Heart left ventricle (tissue), 16 donors: ENCODE measurements at places on chromosomes 2 and 18. TPM values are rescaled to one million over a fixed set of nuclear protein-coding genes. Genes with fewer than 3 reads are reported as not detected.

GRCh38 chr2:179685146-179685545 lies 176.3 kb downstream of the ZNF385B start:
- no peak for DNase-seq
- no peaks in the 10 kb centered on the region for H3K36me3 ChIP-seq
- H3K27ac ChIP-seq = no peak overlapping the region
- no peaks in the 10 kb centered on the region for H3K27me3 ChIP-seq
- H3K4me1 ChIP-seq = no peaks in the 10 kb centered on the region

GRCh38 chr2:233686928-233687327 lies 5.2 kb downstream of the UGT1A7 start:
- no peak for DNase-seq
- H3K27me3 ChIP-seq = no peaks in the 10 kb centered on the region
- no peaks in the 10 kb centered on the region for H3K4me1 ChIP-seq
- H3K36me3 ChIP-seq = no peaks in the 10 kb centered on the region

- no peak overlapping the region for H3K4me3 ChIP-seq
- peaks cover 44% of the 10 kb centered on the region for H3K4me1 ChIP-seq
- H3K27ac ChIP-seq = peak overlapping the region; percentile 41
- H3K27me3 ChIP-seq = no peaks in the 10 kb centered on the region
- peak; percentile 67 for DNase-seq
- H3K36me3 ChIP-seq = no peaks in the 10 kb centered on the region
Observed at GRCh38 chr18:58314284-58314683, 270.3 kb downstream of the NEDD4L start.

DNA sequence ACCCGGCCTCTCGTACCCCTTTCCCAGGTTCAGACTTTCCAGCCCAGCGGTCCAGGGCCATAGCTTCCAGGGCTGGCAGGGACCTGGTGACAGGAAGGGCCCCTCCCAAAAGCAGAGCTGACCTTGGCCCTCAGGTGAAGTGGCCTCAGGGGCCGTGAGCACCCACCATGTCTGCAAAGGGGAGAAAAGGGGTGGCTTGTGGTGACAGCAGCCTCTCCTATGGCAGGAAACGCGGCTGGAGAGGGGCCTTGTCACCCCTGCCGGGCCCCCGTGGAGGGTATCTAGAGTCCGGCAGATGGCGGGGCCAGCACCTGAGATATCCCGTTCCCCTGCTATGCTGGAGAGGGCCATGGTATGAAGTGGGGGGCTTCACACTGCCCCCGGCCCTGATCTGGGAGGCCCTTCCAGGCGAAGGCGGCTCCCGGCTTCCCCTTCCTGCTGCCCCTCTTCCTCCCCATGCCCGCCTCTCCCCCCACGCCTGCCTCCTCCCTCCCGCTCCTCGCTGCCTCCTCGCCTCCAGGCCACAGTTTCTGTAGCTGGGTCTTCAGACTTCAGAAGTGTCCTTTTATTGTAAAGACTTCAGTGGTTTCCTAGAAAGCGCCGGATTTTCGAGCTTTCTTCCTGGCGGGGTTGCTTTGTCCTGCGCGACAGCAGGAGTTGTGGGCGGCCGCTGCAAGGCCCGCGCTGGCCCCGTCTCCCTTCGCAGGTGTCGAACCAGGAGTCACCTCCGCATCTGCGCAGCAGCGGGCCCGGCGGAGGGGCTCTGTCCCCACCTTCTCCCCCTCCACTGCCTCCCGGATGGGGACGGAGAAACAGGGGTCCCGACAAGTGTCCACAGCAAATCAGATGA lies 240.5 kb upstream of the MYT1L start:
- no peaks in the 10 kb centered on the region for H3K27me3 ChIP-seq
- no peak overlapping the region for H3K27ac ChIP-seq
- H3K4me1 ChIP-seq = no peaks in the 10 kb centered on the region
- no peak for DNase-seq
- no peaks in the 10 kb centered on the region for H3K36me3 ChIP-seq
- H3K4me3 ChIP-seq = no peak overlapping the region

DNA sequence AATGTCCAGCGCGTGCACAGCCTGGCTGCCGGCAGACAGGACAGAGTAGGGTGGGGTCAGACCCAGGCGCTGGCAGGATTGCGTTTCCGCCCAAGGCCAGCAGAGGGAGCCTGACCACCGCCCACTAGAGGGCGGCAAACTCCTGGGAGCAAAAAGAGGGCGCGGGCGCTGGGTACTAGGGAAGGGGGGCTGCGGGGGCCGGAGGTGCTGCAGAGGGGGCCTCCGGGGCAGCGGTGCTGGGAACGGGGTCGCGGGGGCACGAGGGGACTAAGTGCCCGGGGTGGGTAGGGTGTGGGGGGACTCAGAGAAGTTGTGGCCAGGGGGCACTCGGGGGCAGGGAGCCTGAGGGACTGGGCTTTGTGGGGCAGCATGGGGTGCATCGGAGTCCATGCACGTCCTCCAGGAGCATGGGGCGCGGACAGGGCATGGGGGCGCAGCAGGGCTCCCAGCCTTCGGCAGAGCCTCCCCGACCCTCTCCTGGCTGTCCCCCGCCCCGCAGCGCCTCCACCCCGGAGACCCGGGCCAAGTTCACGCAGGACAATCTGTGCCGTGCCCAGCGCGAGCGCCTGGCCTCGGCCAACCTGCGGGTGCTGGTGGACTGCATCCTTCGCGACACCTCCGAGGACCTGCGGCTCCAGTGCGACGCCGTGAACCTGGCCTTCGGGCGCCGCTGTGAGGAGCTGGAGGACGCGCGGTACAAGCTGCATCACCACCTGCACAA lies 3.2 kb downstream of the TEKT4 start:
- no peaks in the 10 kb centered on the region for H3K4me1 ChIP-seq
- H3K36me3 ChIP-seq = no peaks in the 10 kb centered on the region
- no peak overlapping the region for H3K4me3 ChIP-seq
- peak; percentile 66 for DNase-seq

CCDC148 gene
- 0.75 TPM for total RNA-seq

DNA sequence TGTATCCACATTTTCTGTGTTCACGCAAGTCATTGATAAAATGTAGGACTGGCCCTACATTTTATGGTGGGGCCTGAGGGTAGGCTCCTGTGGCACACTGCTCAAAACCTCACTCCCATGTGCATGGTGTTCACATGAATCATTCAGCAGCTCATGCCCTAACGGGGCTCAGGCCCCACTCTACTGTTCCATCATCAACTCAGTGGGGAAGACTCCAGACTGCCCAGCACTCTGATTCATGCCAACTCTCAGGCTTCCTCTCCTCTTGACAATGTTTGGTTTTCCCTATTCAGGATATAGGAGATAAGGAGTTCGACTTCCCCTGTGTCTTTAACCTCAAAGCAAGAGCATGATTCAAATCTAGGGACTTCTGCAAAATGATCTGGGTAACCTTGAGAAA lies 92.0 kb upstream of the BOD1L2 start:
- H3K36me3 ChIP-seq = no peaks in the 10 kb centered on the region
- H3K4me3 ChIP-seq = no peak overlapping the region
- H3K27me3 ChIP-seq = no peaks in the 10 kb centered on the region
- no peak for DNase-seq
- H3K4me1 ChIP-seq = no peaks in the 10 kb centered on the region

MLPH gene
- total RNA-seq = 40.1 TPM

DNA sequence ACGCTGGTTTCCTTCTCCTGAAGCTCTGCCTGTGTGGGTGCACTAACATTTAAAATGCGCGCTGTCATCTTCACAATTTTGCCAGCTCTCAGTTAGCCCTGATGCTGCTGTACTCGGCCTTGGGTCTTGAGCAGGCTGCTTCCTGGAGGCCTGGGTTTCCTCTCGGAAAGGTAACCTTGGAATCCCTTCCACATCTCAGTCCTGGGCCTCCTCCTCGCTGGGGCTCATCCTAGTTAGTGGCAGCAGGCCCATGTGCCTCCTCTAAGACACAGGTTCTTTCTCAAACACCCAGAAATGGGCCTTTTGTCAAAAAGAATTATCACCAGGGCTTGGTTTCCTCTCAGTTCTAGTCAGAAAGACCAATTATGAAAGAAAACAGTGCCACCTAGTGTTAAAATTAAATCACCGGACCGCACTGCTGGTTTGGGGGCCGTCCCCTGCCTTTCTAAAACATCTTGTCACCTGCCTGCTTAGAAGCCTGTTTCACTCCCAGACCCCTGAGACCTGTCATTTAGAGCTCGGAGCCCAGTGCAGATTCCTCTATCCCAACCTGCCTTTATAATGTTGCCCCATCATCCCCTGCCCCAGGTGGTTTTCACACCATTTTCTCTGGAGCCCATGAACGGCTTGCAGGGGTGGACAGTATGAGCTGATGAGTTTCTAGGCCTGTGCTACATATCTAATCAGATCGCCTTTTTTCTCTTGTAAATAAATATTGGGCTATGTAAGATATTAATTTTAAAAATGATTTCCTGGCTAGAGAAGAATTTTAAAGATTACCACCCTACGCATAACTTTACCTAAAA lies 42.4 kb downstream of the HK2 start:
- peaks cover 16% of the 10 kb centered on the region for H3K36me3 ChIP-seq
- H3K4me3 ChIP-seq = no peak overlapping the region
- no peaks in the 10 kb centered on the region for H3K27me3 ChIP-seq

- no peak overlapping the region for H3K27ac ChIP-seq
- H3K4me1 ChIP-seq = no peaks in the 10 kb centered on the region
- no peak overlapping the region for H3K4me3 ChIP-seq
- no peaks in the 10 kb centered on the region for H3K27me3 ChIP-seq
- no peak for DNase-seq
Observed at GRCh38 chr2:68980956-68981355, 6.5 kb downstream of the GKN1 start.

DNA sequence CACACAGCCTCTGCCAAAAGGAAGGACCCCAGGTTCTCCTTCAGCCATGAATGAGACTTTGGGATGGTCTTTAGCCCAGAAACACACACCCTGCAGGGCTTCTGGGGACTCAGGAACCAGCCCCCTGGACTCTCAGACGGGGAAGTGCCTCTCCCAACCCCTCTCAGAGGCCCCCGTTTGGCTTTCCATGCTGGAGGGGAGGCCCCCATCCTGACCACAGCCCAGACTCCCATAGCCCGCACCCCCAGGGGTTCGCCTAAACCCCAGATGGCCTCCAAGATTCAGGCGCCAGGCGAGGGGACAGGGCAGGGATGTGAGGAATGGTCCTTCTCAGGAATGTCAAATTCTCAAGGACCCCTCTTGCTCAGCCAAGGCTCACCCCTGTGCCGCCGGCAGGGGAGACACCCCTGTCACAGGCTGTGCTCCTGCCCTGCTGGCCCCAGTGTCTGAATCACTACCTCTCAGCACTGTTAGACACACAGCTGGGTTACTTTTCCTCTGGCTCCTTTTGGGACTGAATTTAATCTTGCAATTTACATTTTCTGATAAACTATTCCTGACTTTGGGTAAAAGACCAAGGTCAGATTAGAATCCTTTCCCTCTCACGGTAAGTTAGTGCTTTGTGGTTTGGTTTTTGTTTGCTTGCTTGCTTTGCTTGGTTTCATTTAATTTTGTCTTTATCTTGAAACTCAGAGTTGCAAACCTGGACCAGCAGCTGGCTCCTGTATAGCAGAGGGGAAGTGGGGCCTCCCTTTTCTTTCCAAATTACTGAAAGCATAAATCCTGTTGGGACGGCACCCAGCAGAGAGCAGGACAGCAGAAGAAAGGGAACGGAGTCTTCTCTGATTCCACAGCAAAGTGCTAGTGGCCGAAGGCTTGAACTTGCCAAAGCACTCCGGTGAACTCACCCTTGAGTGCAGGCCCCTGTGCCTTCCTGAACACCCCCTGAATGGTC lies 198.9 kb upstream of the RAB6C start:
- no peak overlapping the region for H3K4me3 ChIP-seq
- H3K36me3 ChIP-seq = no peaks in the 10 kb centered on the region
- no peaks in the 10 kb centered on the region for H3K4me1 ChIP-seq

CROCC2 gene
- not detected for total RNA-seq

TLX2 gene
- not detected for total RNA-seq

GRCh38 chr2:33419581-33420200 lies 56.8 kb upstream of the RASGRP3 start:
- no peaks in the 10 kb centered on the region for H3K4me1 ChIP-seq
- H3K27ac ChIP-seq = no peak overlapping the region
- no peaks in the 10 kb centered on the region for H3K36me3 ChIP-seq

- H3K4me3 ChIP-seq = peak within 1 kb of the TSS; percentile 67
- H3K27me3 ChIP-seq = no peaks in the 10 kb centered on the region
- peak; percentile 28 for DNase-seq
- no peak within 1 kb of the TSS for H3K27ac ChIP-seq
- H3K4me1 ChIP-seq = peaks cover 8% of the 10 kb centered on the region
Observed at GRCh38 chr2:27494944-27495554, at the start of gene FNDC4. TSS of gene FNDC4 (minus strand) at chr2:27495200. CDS start at chr2:27494679, 521 bp downstream.

ABCB11 gene
- total RNA-seq = 0.09 TPM

RAD51AP2 gene
- 0.16 TPM for total RNA-seq

- no peaks in the 10 kb centered on the region for H3K36me3 ChIP-seq
- peak overlapping the region; percentile 29 for H3K27ac ChIP-seq
- H3K4me3 ChIP-seq = peak overlapping the region; percentile 76
- no peaks in the 10 kb centered on the region for H3K4me1 ChIP-seq
- no peaks in the 10 kb centered on the region for H3K27me3 ChIP-seq
Observed at GRCh38 chr18:34977838-34978532, 63.2 kb upstream of the MAPRE2 start.

CPO gene
- 0.28 TPM for total RNA-seq

- H3K27ac ChIP-seq = no peak overlapping the region
- peaks cover 29% of the 10 kb centered on the region for H3K36me3 ChIP-seq
Observed at GRCh38 chr2:47486841-47487497, 84.0 kb downstream of the MSH2 start.

- H3K4me1 ChIP-seq = no peaks in the 10 kb centered on the region
- no peak overlapping the region for H3K4me3 ChIP-seq
- H3K36me3 ChIP-seq = no peaks in the 10 kb centered on the region
- no peaks in the 10 kb centered on the region for H3K27me3 ChIP-seq
- no peak for DNase-seq
Observed at GRCh38 chr18:41703744-41704530, 251.1 kb upstream of the PIK3C3 start.

GAD1 gene
- 0.32 TPM for total RNA-seq

DNA sequence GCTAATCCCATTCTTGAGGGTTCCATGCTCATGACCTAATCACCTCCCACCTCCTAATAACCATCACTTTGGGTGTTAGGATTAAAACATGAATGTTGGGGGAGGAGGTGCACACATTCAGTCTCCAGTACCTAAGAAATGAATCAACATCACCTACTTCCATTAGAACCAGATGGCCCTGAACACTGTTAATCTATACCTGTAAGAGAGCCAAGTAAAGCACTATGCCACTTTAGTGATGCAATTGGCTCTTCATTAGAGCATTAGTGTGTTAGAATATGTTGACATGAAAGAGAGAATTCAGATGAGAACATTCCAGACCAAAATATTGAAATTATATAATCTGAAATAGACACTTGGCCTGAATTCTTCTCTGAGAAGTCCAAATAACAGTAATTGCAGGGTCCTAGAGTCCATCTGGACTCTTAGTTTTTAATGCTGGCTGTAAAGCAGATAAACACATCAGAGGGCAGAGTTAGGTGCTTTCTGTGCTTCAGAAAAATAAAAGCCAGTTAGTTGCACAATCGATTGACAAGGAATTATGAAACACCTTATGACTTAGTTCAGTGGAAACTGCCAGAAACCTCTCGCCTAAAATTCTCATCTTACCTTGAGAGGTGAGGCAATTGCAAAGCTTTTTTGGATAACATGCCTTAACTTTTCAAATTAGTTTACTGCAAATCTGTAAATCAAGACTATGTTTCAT lies 923.7 kb downstream of the SLC4A3 start:
- H3K27ac ChIP-seq = no peak overlapping the region
- no peak for DNase-seq
- no peak overlapping the region for H3K4me3 ChIP-seq
- H3K27me3 ChIP-seq = no peaks in the 10 kb centered on the region
- no peaks in the 10 kb centered on the region for H3K36me3 ChIP-seq
